Kidney epithelial cell (primary cell): ENCODE measurements at places on chromosomes 6 and 20. TPM values are rescaled to one million over a fixed set of nuclear protein-coding genes. Genes with fewer than 3 reads are reported as not detected.

ANKRD66 gene
- not detected in 2 replicates for total RNA-seq

LGSN gene
- total RNA-seq: not detected in 2 replicates

MOG gene
- not detected in 2 replicates for total RNA-seq

DYNLT2 gene
- total RNA-seq: 1.3 and 1.4 TPM in 2 replicates

RAET1E gene
- not detected in 2 replicates for total RNA-seq

CCN6 gene
- 1.0 and 1.5 TPM in 2 replicates for total RNA-seq

C6orf52 gene
- 3.1 and 3.3 TPM in 2 replicates for total RNA-seq

RCAN2 gene
- 5.6 and 6.2 TPM in 2 replicates for total RNA-seq

TREML4 gene
- total RNA-seq: not detected in 2 replicates

PACSIN1 gene
- total RNA-seq: 0.04 TPM in 1 of 2 replicates, not detected in the other

CD40 gene
- 57.6 and 58.3 TPM in 2 replicates for total RNA-seq

NKX2-2 gene
- not detected in 2 replicates for total RNA-seq

WFDC10B gene
- total RNA-seq: not detected in 2 replicates

ERGIC3 gene
- total RNA-seq: 215 and 229 TPM in 2 replicates

ARMH2 gene
- not detected in 2 replicates for total RNA-seq

C6orf141 gene
- total RNA-seq: 3.7 and 6.5 TPM in 2 replicates

EYS gene
- total RNA-seq: not detected in 2 replicates

ENPP3 gene
- not detected in 2 replicates for total RNA-seq

CAGE1 gene
- total RNA-seq: not detected in 2 replicates

CBFA2T2 gene
- total RNA-seq: 11.6 and 13.4 TPM in 2 replicates

PRR18 gene
- total RNA-seq: 0.13 and 0.55 TPM in 2 replicates

TNF gene
- total RNA-seq: 16.7 and 18.6 TPM in 2 replicates

CST7 gene
- not detected in 2 replicates for total RNA-seq
